ENCODE measurements at places on chromosomes 3 and 15.

- DNase-seq: no peak
Measured at GRCh38 chr3:142958707-142959106, 4.8 kb downstream of the PAQR9 start.

DNA sequence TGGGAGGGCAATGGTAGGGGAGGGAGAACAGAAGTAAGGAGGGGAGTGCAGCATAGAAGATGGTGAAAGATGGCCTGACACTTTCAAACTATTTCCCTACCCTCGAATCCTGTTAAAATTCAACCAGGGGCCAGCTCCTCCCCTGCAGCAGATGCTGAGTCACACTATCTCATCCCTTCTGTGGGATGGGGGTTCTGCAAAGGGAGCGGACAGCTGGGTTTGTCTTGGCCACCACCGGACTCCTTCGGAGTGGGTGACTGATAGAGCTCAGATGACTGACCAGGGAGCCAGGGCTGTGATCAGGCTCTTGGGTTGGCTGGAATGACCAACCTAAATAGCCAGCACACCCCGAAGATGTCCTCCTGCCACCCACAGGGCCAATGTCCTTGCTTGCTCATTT lies 33.6 kb upstream of the TMCC1 start:
- no peak for DNase-seq

GRCh38 chr3:86828751-86829150 lies 162.2 kb downstream of the VGLL3 start:
- DNase-seq: no peak

DNA sequence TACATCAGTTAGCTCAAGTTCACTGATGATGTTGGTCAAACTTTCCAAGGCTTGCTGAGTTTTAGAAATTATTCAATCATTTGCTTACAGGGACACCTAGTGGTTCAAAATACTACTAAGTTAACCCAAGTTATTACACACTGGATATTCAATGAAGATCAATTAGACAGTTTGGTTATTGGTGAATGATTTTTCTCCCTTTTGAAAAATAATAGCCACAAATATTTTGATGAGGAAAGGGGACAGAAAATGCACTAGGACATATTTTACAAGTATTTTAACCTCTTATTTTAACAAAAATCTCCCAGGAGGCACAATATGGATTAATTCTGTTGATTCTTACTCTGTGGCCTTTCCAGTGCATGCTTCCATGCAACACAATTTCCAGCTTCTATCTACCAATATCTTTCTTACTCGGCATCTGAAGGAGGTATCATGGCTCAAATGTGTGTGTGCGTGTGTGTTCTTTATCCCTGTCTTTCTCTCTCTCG lies 20.1 kb upstream of the GOLGA6L2 start:
- DNase-seq: no peak
